MCF 10A (cell line): ENCODE measurements at places on chromosomes 11 and 22. TPM values are rescaled to one million over a fixed set of nuclear protein-coding genes. Genes with fewer than 3 reads are reported as not detected.

GRCh38 chr22:50403701-50404101 lies 60.6 kb downstream of the PPP6R2 start:
- peaks cover 57% of the 10 kb centered on the region for H3K36me3 ChIP-seq
- peak overlapping the region; percentile 74 for H3K27ac ChIP-seq
- H3K27me3 ChIP-seq: no peaks in the 10 kb centered on the region
- DNase-seq: no peak
- H3K4me1 ChIP-seq: no peaks in the 10 kb centered on the region

LUZP2 gene
- total RNA-seq: not detected in 2 replicates

GRCh38 chr11:35206616-35207015 lies 67.6 kb downstream of the CD44 start:
- no peaks in the 10 kb centered on the region for H3K27me3 ChIP-seq
- no peak overlapping the region for H3K27ac ChIP-seq
- H3K36me3 ChIP-seq: peaks cover 83% of the 10 kb centered on the region
- H3K4me1 ChIP-seq: no peaks in the 10 kb centered on the region
- no peak for DNase-seq

MICAL3 gene
- total RNA-seq: 54.1 and 62.1 TPM in 2 replicates

DNA sequence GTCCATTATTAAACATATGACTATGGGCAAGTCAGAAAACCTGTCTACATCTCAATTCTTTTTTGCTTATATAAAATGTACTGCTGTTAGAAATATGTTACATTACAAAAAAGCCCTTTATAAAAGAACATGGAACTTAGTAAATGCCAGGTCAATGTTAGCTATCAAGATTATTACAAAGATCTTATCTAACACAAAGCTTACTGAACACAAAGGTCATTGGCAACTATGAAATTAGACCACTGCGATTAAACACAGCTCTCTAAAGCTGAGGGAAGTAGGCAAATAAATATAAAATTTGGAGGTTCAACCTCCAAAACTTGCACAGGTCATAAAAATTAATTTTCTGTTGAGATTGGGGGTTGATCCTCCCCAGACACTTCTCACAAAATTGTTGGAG lies 692.8 kb upstream of the CCDC90B start:
- H3K27ac ChIP-seq: no peak overlapping the region
- no peaks in the 10 kb centered on the region for H3K36me3 ChIP-seq
- no peak overlapping the region for H3K4me3 ChIP-seq
- H3K4me1 ChIP-seq: no peaks in the 10 kb centered on the region
- no peak for DNase-seq

CCDC116 gene
- 0.21 TPM in 1 of 2 replicates, not detected in the other for total RNA-seq

TMEM179B gene
- total RNA-seq: 45.1 and 47.8 TPM in 2 replicates

UBQLN3 gene
- not detected in 2 replicates for total RNA-seq

GRCh38 chr11:90286640-90287039 lies 63.8 kb upstream of the CHORDC1 start:
- H3K36me3 ChIP-seq: no peaks in the 10 kb centered on the region
- no peak overlapping the region for H3K27ac ChIP-seq
- H3K4me3 ChIP-seq: no peak overlapping the region
- H3K4me1 ChIP-seq: no peaks in the 10 kb centered on the region
- no peak for DNase-seq

- DNase-seq: no peak
- H3K27ac ChIP-seq: no peak overlapping the region
- H3K27me3 ChIP-seq: peaks cover 11% of the 10 kb centered on the region
- H3K4me1 ChIP-seq: no peaks in the 10 kb centered on the region
- no peaks in the 10 kb centered on the region for H3K36me3 ChIP-seq
These were observed 221.2 kb upstream of the B3GAT1 start for GRCh38 chr11:134633276-134633675.

PSMC3 gene
- 162 and 194 TPM in 2 replicates for total RNA-seq

GRCh38 chr11:17828311-17828751 lies 93.8 kb downstream of the KCNC1 start:
- H3K27me3 ChIP-seq: no peaks in the 10 kb centered on the region
- no peak overlapping the region for H3K27ac ChIP-seq
- no peaks in the 10 kb centered on the region for H3K4me1 ChIP-seq
- no peak overlapping the region for H3K4me3 ChIP-seq
- H3K36me3 ChIP-seq: no peaks in the 10 kb centered on the region

SRSF8 gene
- 48.5 and 55.6 TPM in 2 replicates for total RNA-seq

- H3K27me3 ChIP-seq: no peaks in the 10 kb centered on the region
- peak; percentile 87 for DNase-seq
- H3K36me3 ChIP-seq: peaks cover 19% of the 10 kb centered on the region
- peaks cover 20% of the 10 kb centered on the region for H3K4me1 ChIP-seq
- H3K27ac ChIP-seq: no peak overlapping the region
- H3K4me3 ChIP-seq: no peak overlapping the region
These were observed 4.6 kb downstream of the TMEM9B start for GRCh38 chr11:8959546-8960166.

VPREB1 gene
- not detected in 2 replicates for total RNA-seq

- H3K27ac ChIP-seq: no peak overlapping the region
- DNase-seq: no peak
- no peaks in the 10 kb centered on the region for H3K36me3 ChIP-seq
- no peak overlapping the region for H3K4me3 ChIP-seq
These were observed 73.0 kb downstream of the MSANTD4 start for GRCh38 chr11:105948918-105949590.

GRCh38 chr11:119592642-119593041 lies 136.4 kb downstream of the NECTIN1 start:
- H3K27ac ChIP-seq: no peak overlapping the region
- no peaks in the 10 kb centered on the region for H3K36me3 ChIP-seq
- H3K4me3 ChIP-seq: no peak overlapping the region
- DNase-seq: no peak

OR52N4 gene
- not detected in 2 replicates for total RNA-seq
